Fibroblast of skin of abdomen (primary cell): ENCODE measurements at places on chromosomes 5 and 9.

DNA sequence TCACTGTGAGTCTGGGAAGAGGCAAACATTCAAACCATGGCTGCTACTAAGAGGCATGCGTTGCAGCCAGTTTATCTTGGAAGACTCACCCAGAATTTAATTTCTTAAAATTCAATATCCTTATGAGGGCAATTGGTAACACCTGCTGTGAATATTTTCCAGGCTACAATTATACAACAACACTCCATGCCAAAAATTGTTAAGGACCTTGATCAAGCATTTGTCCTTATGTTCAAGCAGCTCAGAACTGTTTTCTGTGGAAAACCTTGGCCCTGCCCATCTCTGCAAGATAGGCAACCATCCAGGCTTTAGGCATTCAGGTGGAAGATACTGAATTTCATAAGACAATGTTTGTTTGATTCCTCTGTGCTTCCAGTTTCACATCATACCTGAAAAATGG is 327.8 kb downstream of the FBXL7 start:
- DNase-seq = no peak

GRCh38 chr5:115948091-115948534 is 14.2 kb upstream of the LVRN start:
- peak; percentile 27 for DNase-seq

- peak; percentile 57 for DNase-seq
Observed at GRCh38 chr5:44935262-44935661, 126.5 kb downstream of the MRPS30 start.

- peak; percentile 14 for DNase-seq
Observed at GRCh38 chr5:95670568-95670967, 12.2 kb downstream of the SPATA9 start.

DNA sequence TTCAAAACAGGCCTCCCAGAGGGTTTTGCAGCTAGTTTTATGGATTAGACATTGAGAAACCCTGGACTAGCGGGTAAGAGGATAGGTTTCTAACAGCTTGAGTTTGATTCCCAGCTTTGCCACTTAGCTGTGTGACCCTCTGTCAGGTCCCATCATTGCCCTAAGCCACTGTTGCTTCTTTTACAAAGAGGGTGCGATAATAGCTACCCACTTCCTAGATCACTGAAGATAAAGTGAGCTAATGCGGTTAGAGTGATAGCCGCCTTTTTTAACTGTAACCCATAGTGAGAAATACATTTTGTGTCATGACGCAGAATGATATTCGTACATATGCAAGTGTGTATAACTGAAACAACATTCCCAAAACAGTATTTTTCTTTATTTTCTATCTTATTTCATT is 40.3 kb downstream of the CSF1R start:
- no peak for DNase-seq

DNA sequence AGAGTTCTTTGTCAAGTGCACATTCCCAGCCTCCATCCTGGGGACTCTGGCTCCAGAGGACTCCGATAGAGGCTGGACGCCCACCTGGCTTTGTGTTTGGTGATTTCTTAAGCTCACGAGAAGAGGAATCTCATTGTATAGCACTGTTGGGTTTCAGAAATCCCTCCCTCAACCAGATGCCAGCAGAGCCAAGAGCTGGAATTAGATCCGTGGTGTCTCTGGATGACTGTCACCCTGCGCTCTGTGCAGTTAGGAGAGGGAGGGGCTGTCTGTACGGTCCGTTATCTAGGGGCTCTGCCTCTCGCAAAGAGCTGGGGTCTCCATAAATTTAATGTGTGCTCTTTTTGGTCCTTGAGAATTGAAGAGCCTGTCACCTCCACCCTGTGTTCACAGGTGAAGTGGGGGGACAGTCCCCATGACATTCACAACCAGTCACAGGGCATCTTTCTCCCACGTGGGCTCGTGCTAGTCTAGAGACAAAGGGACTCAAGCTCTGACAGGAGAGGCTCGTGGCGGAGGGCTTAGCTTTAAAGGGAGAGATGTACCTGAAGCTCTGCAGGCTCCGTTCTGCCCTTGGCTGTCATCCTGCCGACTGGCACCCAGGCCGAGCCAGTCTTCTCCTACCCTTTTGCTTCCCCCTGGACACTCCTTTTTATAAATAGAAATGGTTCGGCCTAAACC is 41.4 kb downstream of the FAM78A start:
- no peak for DNase-seq

- DNase-seq = no peak
Observed at GRCh38 chr5:62314213-62314830, 8.3 kb downstream of the KIF2A start.

GRCh38 chr9:118918180-118918579 is 451.1 kb downstream of the BRINP1 start:
- no peak for DNase-seq

GRCh38 chr9:89497978-89498851 is at the start of gene SEMA4D:
TSS of gene SEMA4D (minus strand) at chr9:89498113. CDS start at chr9:89405456, 92,657 bp downstream.
- peak; percentile 68 for DNase-seq

GRCh38 chr5:77669677-77670076 is 31.2 kb upstream of the OTP start:
- no peak for DNase-seq

DNA sequence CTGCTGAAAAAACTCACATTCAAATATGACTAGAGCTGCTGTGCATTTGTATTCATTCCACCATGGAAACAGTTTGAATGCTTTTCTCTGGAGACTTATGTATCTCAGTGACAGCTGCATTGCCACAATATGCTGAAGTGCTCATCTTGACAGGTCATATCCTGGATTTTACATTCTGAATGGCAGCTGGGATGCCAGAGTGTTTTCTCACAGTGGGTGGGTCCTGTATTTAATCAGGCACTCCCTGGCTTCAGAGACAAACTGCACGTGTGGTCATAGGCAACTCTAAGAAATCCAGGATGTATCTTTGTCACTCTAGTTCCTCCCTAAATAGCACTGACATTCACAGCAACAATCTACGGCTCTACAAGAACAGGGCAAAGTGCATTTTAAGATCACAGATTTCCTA is 75.6 kb downstream of the ST8SIA4 start:
- DNase-seq = peak; percentile 18

- DNase-seq = no peak
Observed at GRCh38 chr5:135458921-135459331, 6.8 kb upstream of the TIFAB start.

- no peak for DNase-seq
Observed at GRCh38 chr5:180862645-180863044, 1.6 kb upstream of the ZFP62 start.

DNA sequence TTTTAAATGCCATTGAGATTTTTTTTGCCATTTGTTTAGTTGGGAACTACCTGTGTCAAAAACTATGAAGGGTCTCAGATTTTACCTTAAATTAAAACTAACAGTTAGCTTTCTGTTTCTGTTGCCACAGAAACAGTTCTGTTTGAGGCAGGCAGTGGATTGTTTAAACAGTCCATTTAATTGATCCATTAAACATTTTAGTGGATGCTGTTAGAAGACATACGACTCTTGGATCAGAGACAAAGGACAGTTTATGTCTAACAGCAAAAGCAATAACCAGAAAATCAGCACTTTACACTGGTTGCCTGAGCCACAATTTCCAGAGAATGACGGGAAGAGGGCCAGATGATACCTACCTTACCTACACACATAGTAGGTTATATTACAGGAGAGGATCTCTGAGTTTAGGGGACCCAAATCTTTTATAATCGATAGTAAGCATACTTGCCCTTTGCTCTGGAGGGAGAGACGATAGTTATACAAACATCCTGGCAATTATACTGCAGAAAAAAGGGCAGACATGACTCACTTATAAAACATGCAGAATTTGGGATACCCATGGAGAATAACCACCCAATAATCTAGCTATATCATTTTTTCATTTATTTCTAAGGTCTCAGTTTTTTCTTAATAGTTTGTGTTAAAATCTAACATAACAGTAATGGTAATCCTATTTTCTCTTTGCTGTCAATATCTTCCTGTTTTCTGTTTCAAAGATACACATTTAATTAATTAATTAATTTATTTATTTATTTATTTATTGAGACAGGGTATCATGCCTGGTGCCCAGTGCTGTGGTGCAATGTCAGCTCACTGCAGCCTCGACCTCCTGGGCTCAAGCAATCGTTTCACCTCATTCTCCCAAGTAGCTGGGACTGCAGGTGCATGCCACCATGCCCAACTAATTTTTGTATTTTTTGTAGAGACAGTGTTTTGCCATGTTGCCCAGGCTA is 136.7 kb upstream of the TNFAIP8 start:
- DNase-seq = no peak

DNA sequence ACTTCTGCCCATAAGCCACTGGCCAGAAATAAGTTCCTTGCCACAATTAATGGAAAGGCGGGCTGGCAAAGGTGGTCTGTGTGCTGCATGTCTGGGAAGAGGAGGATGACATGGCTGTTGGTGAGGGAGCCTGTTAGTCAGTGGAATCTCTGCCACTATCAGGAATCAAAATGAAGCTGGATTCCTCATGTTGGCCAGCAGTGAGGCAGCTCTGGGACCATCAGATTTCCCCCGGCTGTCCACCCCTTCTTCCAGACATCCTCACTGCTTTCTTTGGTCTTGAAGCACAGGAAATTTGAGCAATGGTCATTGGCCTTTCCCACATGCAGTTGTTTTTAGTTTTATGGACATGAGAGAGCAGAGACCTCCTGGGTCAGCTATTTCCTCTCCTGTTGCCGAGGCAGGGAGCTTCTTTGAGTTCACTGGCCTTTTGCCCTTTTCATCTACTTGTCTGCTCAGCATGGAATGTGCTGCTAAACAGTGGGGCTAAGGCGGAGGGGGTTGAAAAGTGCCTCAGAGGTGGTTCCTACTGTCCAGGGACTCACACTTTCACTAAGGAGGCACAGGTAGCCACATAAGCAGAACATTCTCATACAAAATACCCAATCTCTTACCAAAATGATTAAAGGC is 34.8 kb upstream of the NEURL1B start:
- DNase-seq = no peak

DNA sequence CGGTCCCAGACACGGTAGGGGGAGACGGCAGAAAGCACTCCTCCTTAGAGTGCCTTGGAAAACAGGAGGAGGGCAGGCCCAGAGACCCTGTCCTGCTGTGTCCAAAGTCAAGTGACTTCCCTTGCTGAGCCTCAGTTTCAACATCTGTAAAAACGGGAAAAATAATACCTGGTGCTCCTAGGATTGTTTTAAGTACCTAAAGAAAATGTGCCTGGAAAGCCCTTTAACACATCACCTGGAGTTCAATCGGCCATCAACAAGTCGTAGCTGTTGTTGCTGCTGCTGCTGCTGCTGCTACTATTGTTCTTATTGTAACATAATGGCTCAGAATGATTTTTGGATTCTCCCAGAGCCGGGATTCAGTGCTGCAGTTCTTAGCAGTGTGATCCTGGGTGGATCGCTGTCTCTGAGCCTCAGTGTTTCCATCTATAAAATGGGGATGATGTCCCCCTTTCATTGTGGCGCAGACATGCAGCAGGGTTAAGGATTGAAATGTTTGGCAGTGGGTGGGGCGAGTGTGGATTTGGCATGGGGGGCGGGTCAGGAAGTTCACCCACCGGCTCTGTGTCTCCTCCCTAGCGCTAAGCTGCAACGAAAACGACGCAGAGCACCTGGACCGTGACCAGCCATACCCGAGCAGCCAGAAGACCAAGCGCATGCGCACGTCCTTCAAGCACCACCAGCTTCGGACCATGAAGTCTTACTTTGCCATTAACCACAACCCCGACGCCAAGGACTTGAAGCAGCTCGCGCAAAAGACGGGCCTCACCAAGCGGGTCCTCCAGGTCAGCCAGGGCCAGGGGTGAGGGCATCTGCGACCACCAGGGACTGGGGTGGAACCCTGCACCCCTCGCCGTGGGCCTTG is 9.2 kb downstream of the LHX2 start:
- no peak for DNase-seq

DNA sequence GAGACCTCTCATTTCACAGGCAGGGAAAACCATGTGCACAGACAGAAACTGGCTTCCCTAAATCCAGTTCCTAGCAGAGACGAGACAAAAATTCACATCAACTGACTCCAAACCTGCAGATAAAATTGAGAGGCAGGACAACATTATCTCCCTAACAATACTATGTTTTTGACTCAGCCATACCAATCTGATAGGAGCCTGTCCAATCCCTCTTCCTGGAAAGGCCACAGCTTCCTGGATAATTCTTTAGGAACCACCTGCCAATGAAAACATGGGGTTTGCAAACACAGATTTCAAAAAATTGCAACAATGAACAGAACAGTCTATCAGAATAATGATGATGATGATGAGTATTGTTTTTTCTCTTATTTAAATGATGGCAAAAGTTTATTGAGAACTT is 22.4 kb downstream of the SH3TC2 start:
- no peak for DNase-seq

DNA sequence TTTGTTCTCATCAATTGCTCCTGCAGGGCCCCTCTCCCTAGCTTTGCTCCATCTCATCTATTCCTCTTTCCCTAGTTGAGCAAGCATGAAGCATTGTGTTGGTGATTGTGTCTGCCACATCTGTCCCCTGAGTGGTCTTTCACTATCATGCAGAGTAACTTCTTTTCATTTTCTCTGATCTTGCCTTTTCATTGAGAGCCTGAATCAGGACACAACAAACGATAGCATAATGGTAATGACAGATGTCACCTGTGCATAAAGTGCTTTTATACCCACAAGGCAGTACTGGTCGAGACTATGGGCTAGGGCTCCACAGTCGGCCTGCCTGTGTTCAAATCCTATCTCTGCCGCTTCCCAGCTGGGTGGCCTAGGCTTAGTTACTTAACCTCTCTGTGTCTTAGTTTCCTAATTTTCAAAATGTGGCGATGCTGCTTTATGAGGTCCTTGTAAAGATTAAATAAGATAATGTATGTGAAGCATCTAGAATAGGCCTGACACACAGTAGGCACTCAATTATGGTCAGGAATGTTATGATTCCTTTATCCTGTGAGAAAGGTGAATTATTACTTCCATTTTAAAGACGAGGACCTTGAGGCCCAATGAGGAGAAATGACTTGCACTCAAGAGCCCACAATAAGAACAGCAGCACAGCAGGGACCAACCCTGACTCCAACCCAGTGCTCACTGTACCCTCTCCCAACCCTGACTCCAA is 137.1 kb upstream of the ZNF618 start:
- peak; percentile 9 for DNase-seq

GRCh38 chr9:125920402-125920801 is 173.2 kb downstream of the PBX3 start:
- no peak for DNase-seq

DNA sequence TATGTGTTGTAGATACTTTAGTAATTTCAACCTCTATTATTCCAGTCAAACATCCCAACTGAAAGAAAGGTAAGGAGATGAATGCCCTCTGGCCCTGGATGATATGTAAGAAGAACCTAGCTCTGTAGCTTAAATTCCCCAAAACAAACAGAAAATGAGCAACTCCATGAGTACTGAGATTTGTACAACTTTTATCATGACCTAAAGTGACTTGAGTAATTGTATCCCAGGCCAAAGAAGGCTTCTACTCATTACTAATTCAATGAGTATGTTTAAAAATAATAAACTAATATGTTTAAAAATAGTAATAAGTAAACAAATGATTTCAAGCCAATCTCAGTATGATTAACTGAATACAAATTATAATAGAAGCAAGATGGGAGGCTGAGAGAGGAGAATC is 414.0 kb upstream of the ACTBL2 start:
- DNase-seq = no peak

- DNase-seq = peak; percentile 62
Observed at GRCh38 chr5:152532714-152533113, 127.6 kb upstream of the NMUR2 start.

- no peak for DNase-seq
Observed at GRCh38 chr5:176765687-176766086, 44.7 kb upstream of the UNC5A start.

GRCh38 chr5:39235648-39236047 is 16.3 kb upstream of the FYB1 start:
- DNase-seq = no peak
